Psoas muscle (tissue), 8 donors: ENCODE measurements at places on chromosomes 3 and 15. TPM values are rescaled to one million over a fixed set of nuclear protein-coding genes. Genes with fewer than 3 reads are reported as not detected.
A peak's percentile ranks its signal among the peaks of the same experiment; 100 is the strongest.

Gene WDR93
- polyA plus RNA-seq, result not detected

Gene GAP43
- polyA plus RNA-seq, result 0.24 TPM

- DNase-seq, result no peak
Measured at GRCh38 chr3:16801698-16802097, 83.1 kb upstream of the PLCL2 start.

DNA sequence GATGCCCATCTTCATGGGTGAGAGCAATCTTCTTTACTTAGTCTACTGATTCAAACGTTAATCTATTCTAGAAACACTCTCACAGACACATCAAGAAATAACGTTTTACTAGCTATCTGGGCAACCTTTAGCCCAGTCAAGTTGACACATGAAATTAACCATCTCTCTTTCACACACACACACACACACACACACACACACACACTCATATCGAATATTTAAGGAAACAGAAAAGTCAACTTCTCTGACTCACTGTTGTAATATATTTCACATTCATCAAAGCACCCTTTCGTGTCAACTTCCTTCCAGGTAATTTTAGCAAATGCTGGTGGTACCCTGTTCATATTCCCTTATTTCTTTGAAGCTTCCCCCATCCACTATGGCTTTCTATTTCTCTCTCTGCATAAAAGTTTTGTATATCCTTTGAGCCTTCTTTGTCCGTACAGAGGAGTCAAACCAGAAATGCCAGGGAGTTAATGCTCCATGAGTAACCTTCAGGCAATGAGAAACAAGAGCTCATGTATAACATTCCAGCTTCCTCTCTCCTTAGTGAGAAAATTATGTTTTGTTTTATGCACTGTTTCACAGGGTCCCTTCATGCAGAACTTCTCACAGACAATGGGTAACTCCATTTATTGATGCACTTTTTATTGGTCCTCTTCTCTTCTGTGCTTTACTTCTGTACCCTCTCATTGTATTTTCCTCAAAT, 335.5 kb upstream of the CBLB start:
- no peak for DNase-seq

Gene LEKR1
- not detected for polyA plus RNA-seq

Gene GLDN
- polyA plus RNA-seq, result 0.27 TPM

Gene LTF
- polyA plus RNA-seq, result 0.73 TPM

GRCh38 chr3:164679245-164679644, 399.1 kb downstream of the SI start:
- DNase-seq, result no peak

GRCh38 chr3:78804251-78805037, 963.4 kb downstream of the ROBO1 start:
- DNase-seq, result no peak

DNA sequence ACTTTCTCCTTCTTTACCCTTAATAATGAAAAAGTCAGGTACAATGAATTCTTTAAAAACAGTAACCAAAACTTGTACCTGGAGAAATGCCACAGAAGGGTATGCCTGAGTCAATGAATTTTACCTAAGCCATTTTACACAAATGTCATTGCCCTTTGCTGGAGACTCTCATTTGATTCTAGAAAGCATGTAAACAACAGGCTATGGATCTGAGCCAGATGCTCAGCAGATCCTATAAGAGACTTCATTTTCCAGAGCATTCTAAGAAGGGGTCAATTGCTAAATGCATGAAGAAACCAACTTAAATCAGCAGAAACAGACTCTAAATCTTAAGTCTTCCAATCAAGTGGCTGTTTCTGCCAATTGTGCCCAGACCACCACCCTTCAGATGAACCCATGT, 83.8 kb upstream of the GALNT15 start:
- no peak for DNase-seq

DNA sequence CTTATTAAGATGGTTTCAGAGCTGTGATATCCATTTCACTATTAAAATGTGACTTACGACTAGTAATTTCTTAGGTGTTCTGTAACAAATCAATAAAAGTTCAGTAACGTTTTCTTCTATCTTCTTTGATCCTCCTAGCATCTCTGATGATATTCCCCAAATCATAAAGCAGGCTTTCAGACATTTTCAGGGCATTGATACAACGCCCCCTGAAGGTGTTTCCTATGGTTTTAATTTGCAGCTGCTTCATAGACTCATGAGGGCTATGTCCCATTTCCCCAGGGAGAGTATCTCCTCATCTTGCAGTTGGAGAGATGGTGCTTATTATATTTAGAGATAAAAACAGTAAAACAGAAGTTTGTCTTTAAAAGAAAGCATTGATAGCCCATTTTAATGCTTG, 246.8 kb upstream of the CNTN3 start:
- DNase-seq, result no peak

DNA sequence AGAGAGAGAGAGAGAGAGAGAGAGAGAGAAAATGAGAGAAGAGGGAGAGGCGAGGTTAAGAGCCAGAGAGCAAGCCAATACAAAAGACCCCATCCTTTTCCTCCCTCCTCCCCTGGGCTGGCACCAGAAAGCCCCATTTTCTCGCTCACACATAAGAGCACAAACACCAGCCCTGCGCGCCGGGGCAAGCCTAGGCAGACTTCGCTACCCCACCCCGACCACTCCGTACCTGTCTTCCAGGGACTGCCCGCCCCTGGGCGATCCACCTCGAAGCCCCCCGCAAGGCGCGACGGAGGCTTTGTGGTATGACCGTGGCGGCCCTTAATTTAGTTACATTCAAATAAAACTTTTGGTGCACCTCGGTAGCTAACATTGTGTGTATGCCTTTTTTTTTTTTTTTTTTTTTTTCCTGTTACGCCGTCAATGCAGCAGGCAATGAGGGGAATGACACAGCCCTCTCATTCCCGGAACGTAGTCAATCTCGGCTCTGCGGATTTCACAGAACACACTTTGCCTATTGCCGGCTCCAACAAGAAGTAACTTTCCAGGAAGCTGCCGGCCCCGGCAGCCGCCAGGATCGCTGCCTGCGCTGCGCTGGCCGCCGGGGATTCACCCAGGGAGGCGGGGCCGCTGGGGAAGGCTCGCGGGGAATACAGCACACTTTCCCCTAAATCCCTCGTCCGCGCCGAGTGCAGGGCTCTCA, 7.7 kb downstream of the BCL6 start:
- DNase-seq, result peak; percentile 89

Gene HTR3E
- not detected for polyA plus RNA-seq

Gene SNRPA1
- 126 TPM for polyA plus RNA-seq

Gene FGF12
- polyA plus RNA-seq, result 0.25 TPM

GRCh38 chr15:69082021-69082502, 67.6 kb downstream of the NOX5 start:
- no peak for DNase-seq

DNA sequence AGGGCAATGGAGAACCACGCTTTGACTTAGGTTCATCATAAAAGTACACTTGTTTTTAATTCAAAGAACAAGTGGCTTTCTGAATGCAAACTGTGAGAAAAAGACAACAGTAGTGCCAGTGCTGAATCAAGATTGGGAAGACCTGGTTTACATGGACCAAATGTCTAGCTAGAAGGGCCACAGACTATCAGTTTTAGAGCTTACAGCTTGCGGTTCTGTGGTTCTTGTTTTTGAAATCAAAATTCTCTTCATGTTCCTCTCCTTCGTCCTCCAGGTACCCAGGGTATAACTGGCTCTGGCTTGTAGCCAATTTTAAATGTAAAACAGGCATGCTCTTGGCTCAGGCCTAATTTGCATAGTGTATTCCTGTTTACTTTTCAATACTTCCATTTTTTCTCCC, 124.6 kb downstream of the TGFBR2 start:
- no peak for DNase-seq

- no peak for DNase-seq
Measured at GRCh38 chr3:173993299-173993698, 595.8 kb downstream of the NLGN1 start.

Gene CPLX3
- polyA plus RNA-seq, result 0.03 TPM

Gene ZPLD1
- polyA plus RNA-seq, result 0.01 TPM

DNA sequence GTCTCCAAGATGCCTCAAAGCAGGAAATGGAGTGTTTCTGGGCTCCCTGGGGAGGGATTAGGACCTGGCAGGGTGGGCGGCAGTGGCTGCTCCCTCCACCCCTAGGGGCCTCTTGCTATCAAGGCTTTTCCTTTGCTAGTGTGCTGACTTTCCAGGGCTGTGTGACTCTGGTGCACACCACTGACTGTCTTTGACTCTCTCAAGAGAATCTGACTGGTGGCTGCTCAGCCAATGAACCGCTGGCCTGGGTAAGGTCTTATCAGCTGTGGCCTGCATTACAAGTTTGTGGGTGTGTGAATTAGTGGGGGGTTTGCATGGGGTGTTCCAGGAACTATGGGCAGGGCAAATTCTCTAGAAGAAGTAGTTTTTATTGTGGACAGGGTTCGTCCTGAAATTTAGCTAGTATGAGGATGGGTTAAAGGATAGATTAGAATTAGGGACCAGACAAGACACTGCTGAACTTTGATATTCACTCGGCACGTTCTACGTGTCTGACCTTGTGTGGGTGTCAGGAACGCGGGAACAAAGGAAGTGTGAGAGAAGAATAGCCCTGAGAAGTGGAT, 29.5 kb downstream of the SIAH2 start:
- DNase-seq, result no peak

DNA sequence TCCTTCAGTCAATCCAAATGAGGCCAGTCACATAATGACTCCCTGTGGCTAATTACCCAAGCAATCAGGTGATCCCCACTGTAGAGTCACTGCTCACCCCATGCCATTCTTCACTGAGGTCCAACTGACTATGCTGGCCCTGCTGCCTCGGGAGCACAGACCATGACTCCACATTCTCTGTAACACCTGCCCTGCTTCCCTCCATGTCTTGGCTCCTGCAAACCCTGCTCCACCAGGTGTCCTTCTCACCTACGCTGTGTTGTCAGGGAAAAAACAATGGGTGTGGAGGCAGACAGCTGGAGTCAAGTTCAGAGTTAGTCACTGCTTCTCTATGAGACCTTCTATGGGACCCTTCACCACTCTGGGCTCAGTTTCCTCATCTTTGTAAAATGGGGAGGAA, 6.1 kb upstream of the SFMBT1 start:
- no peak for DNase-seq

GRCh38 chr3:129994883-129995559, 20.5 kb downstream of the TRH start:
- DNase-seq, result no peak
